ENCODE measurements at places on chromosomes 2 and 18.
A peak's percentile ranks its signal among the peaks of the same experiment; 100 is the strongest.

GRCh38 chr2:38601463-38602135, 1.1 kb downstream of the HNRNPLL start:
- peak; percentile 34 for DNase-seq

- no peak for DNase-seq
Observed at GRCh38 chr2:202044777-202045176, 11.1 kb downstream of the FZD7 start.

GRCh38 chr2:186540941-186541340, 48.9 kb upstream of the ITGAV start:
- DNase-seq, result no peak

DNA sequence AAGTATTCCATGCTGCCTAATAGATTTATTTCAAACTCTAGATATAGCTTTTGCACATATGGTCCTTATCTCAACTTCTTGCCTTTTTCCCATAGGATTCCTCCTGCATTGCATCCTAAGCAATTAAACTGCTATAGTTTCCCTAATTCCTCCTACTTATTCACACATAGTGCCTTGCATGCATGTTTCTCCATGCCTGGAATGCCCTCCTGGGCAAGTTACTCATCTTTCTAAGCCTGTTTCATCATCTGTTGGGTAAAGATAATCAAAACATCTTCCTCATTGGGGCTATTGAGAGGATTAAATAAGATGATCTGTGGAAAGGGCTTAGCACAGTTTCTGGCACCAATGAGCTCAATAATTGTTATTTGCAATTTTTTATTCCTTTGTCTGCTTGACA, 726.5 kb downstream of the SLC4A3 start:
- DNase-seq, result no peak

- no peak for DNase-seq
Observed at GRCh38 chr2:26691161-26691560, 1.4 kb upstream of the KCNK3 start.

GRCh38 chr2:12169721-12170120, 423.3 kb downstream of the LPIN1 start:
- DNase-seq, result no peak

- DNase-seq, result no peak
Observed at GRCh38 chr2:100208141-100208770, 65.9 kb upstream of the AFF3 start.

DNA sequence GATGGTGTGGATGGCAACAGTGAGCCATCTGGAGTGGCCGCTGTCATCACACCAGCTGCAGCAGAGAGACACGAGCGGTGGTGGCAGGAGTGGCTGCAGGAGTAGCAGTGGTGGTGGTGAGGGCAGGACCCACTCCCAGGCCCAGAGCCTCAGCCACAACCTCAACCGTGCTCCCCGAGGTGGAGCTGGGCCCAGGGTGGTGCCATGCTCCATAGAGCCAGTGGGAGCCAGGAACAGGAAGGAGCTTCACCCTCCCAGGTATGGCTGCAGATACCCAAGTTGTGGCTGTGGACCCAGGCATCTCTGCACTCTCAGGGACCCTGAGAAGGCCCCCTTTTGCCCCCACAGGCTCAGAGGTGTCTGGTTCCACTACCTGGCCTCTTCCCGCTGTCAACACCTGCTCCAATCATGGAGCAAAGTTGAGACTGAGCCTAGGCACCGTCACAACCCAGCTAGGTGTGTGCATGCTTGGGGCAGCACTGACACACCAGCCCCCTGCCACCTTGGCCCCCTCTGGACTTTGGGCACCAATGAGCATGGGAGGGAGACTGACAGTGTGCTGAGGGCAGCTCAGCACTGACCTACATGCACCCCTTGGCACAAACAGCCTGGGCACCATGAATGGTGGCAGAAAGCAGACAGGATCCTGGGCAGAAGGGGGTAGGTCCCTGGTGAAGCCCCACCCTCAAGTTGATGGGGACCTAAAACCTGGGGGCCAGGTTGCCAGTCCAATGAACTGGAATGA, 188.9 kb downstream of the NDUFA10 start:
- no peak for DNase-seq

- DNase-seq, result no peak
Observed at GRCh38 chr2:95372216-95372829, 30.2 kb upstream of the FAHD2A start.

- DNase-seq, result no peak
Observed at GRCh38 chr2:46674488-46674887, 195.1 kb downstream of the TMEM247 start.

DNA sequence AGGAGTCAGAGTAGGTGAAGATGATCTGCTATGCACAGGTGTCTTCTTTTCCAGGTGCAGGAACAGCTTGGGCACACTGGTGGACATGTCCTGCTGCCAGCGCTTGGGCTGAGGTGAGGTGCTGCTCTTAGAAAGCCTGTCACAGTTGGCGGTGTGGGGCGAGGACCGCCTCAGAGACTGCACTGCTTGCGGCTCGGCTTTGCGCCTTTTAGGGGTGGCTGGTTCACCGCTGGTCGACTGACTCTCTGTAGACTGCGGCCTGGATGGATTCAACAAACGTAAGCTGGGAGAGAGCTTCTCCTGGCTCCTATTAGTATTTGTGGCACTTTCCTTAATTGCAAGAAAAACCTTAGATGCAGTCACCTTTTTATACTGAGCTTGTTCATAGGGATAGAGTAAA, 1.7 kb downstream of the MSL3B start:
- no peak for DNase-seq

GRCh38 chr2:119784876-119785275, 25.2 kb downstream of the PTPN4 start:
- DNase-seq, result no peak

- no peak for DNase-seq
Observed at GRCh38 chr2:22855081-22855480, 529.9 kb upstream of the KLHL29 start.

GRCh38 chr2:147696426-147696825, 148.4 kb upstream of the ACVR2A start:
- no peak for DNase-seq

GRCh38 chr2:143475041-143475776, 346.0 kb downstream of the ARHGAP15 start:
- DNase-seq, result no peak

DNA sequence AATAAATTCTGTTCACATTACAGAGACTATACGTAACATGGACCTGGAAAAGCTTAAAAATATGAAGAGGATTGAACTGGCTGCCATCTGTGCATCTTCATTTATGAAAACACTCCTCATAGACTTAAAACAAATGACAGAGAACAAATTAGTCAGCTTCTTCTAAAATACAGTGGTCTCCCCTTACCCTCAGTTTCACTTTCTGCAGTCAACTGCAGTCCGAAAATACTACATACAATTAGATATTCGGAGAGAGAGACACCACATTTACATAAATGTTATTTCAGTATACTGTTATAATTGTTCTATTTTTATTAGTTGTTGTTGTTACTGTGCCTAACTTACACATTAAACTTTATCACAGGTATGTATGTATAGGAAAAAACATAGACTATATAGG, 6.5 kb downstream of the RNF103 start:
- no peak for DNase-seq

DNA sequence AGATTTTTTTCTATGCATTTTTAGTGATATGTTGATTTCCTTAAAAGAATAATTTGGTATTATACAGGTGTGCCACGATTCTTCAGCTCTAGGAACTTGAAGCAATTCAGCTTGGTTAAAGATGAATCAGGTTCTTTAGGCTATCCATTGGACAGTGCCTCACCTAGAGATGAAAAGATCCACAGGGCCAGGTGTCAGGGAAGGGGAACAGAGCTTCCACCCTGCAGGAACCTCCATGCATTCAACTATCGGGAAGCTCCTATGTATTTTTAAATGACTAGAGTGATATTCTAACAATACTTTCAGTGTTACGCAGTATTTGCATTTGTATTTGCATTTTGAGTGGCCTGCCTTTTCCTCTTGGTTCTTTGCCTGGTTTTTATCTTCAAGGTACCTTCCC, 40.2 kb downstream of the PKP4 start:
- no peak for DNase-seq

DNA sequence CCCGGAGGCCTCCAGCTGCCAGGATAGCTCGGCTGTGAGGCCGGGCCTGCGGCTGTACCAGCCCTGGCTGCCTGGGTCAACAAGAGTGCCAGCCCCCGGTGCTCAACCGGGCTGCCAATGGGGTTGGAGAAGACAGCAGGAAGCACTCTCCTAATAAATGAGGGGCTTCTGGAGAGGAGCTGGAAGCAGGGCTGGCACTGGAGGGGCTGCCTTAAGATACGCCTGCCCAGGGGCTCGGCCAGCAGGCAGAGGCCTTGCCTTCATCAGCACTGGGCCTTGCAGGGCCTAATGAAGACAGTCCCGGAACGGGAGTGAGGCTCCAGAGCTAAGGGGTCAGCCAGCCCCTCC, 73.6 kb downstream of the TEX51 start:
- no peak for DNase-seq

DNA sequence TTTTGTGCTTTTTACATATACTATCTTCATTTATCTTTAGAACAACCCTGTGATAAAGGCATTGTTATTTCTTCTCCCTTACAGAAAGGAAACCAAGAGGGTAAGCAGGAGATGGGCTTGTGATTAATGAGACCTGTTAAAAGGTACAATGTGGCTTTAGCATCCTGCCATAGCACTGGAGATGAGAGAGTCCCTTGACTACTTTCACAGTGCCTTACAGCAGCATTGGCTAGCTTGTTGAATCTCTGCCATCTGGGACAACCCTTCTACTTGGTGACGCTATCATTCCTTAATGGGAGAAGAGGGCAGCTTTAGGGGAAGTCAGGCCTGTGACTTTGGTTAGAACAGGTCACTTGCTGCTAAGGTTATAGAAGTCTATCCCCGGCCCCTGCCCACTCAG, 68.1 kb upstream of the LYPD6B start:
- no peak for DNase-seq

DNA sequence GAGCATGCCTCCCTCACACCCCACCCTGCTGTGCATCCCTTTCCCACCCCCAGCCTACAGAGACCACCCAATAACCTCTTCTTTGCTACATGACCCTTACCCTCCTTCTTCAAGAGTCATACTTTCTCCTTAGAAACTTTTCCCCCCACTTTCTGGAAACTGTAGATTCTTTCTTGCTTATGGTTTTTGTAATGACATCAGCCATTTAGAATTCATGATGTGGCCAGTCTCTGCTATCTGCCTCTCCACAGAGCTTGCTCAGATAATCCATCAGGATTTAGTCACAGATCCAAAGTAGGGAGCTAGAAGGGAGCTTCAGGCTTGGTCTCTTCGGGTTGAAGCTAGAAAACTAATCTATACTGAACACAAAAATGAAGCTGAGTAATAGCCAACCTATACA, 36.5 kb downstream of the GALM start:
- peak; percentile 14 for DNase-seq

- no peak for DNase-seq
Observed at GRCh38 chr2:239339726-239340601, 60.9 kb downstream of the HDAC4 start.

Measured in ELF-1 (cell line).